ENCODE measurements at places on chromosomes 12 and 14.

GRCh38 chr14:61484031-61484430 is 162.7 kb downstream of the PRKCH start:
- no peak for DNase-seq

GRCh38 chr12:106328735-106329134 is 26.2 kb downstream of the TCP11L2 start:
- no peak for DNase-seq

- no peak for DNase-seq
These were observed 196.0 kb downstream of the DUSP6 start for GRCh38 chr12:89156340-89156739.

DNA sequence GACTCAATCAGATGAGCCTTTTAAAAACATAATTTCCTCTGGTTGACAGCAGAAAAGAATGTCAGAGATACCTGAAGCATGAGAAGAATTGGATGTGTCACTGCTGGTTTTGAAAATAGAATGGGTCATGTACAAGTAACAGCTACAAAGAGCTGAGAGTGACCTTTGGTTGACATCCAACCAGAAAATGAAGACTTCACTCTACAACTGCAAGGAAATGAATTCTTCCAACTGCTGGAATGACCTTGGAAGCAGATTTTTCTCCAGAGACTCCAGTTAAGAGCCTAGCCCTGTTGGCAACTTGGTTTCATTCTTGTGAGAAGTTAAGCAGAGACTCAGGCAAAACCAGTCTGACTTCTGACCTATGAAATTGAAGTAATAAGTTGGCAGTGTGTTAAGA is 505.9 kb downstream of the SLC16A7 start:
- DNase-seq = no peak

- no peak for DNase-seq
These were observed 4.8 kb upstream of the LYZ start for GRCh38 chr12:69343357-69343756.

Measured in stimulated activated CD8-positive, alpha-beta memory T cell treated with anti-CD3 and anti-CD28 coated beads, Interleukin-2, amount 100 ng/mL, for 1 hour (primary cell).